GF-D8 (cell line): ENCODE measurements at places on chromosomes 6 and 20.

- DNase-seq, result peak; percentile 41
These were observed at the start of gene MRS2 for GRCh38 chr6:24402697-24403500. TSS of gene MRS2 (plus strand) at chr6:24402936. CDS start at chr6:24403047, 111 bp downstream.

GRCh38 chr6:125346201-125346925, 44.6 kb upstream of the HDDC2 start:
- no peak for DNase-seq

DNA sequence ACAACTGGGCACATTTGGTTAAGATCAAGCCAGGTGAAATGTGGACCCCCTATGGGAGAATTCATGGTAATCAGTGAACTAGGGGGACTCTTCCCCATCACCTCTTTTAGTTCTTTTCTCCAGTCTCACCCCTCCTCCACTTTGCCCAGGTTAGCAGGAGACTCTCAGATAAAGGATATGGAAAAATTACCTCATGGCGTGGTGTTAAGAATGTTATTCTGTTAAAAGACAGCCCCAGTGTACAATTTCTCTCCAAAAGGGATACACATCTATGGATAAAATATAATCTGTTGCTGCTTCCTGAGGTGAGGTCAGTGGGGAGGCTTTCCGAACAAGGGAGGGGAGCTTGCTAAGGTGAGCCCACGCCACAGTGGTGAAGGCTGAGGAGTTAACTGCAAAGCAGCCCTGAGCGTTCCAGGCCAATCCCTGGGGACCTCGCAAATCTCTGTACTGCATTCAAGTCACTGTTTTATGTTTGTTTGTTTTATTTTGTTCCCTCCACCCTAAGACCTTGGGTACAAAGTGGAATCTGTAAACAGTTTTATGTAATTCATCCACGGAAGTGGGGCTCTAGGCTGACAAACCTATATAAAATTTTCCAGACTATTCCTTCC, 52.0 kb downstream of the ADGRF1 start:
- no peak for DNase-seq

DNA sequence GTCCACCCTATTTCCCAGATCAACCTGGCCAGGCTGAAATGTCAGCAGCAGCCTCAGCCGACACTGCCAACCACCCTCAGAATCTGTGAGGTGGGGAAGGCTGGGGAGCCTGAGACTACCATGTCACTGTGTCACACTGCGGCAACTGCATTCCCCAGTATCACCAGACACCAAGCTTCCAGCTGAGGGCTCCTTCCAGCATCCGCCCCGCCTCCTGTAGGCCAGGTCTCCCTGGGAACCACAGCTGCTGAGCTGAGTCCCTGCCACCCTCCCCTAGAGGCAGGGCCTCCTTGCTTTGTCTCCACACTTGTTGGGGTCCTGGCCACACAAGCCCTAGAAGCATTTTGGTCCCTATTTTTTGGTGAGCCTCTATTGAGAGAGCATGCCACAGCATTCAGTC, 115.7 kb downstream of the UNC5CL start:
- DNase-seq, result no peak

DNA sequence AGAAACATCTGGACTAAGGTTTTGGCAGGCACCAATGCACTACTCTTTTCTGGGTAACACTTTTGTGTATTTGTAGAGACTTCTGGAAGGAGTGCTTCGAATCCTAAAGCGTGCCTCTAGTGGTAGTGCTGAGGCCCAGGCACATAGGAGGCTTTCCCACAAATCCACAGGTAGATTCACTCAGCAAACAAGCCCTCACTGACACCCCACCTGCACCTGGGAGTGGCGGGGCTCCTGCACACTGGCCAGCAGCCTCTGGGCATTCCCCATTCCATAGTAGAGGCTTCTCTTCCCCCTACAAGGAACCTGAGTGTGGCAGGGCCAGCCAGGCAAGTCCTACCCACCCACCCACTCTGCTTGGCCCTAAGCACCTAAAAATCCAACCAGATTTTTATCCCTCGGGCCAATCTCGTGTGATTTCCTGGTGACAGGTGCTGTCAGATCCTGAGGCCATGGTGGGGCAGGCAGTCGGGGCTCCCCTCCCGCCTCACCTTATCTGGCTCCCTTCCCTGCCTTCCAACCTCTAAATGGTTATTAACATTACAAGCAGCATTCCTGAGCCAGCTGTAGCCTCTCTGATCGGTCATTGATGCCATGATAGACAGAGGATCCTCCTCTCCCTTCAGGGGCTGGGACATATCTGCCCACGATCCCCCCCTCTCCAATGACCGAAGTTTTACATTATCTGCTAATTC, 82.4 kb downstream of the SLC2A10 start:
- no peak for DNase-seq

DNA sequence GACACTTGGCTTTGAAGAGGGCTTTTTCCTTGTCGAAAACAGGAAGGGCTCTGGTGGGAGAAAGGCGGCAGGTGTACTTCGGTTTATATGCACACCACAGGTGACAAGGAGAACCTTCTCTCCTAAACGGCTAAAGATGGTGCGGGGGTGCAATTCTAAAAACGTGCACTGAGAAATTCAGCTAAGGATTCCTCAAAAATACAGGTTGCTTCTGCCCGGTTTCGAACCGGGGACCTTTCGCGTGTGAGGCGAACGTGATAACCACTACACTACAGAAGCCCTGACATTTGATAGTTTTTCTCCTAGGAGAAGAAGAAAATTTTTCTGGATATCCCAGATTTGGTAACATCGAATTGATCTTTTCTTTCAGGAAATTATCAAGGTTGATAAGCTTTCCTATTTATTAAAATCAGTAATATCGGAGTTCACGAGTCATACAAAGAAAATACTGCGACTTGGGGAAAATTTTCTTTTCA, 32.0 kb downstream of the POM121L2 start:
- DNase-seq, result no peak

DNA sequence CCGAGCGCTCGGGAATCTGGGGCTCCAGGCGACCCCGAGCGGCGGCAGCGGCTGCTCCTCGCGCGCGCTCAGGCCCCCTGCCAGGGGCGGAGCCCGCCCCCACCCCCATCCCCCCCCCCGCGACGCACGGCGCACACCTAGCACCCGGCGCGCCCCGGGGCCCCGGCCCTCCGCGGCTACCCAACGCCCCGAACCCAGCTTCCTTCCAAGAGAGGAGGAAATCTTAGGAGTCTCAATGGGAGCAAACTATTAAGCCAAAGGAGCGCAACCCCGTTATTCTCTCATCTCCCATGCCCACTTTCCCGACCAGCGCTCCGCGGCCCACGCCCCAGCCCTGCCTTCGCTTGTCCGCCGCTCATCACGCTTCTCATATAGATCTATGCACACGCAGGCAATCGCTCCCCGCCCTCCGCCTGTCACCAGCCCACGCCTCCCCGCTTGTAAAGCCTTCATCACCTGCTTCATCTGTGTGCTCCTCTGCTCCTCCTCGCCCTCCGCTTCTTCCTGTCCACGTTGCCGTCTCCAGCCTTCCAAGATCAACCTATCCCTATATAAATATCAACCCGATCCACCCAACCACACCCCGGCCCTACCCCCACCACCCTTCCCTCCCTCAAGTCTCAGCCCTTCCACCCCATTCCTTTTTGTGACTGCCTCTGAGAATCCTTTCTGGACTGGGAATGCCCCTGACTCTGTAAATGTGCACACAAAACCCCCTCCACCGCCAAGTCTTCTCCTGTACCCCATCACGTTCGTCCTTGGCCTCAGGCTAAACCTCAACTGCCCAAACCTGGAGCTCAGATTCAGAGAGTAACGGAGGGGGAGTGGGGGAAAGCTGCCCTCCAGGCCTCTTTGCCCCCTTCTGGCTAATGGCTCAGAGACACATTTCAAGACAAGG, at the start of gene DLK2:
TSS of gene DLK2 (minus strand) at position 18 of the 898 bp plus-strand sequence. CDS start 723 bp downstream, outside the sequence.
- DNase-seq, result no peak

GRCh38 chr6:15370733-15371671, 125.1 kb downstream of the JARID2 start:
- DNase-seq, result no peak

DNA sequence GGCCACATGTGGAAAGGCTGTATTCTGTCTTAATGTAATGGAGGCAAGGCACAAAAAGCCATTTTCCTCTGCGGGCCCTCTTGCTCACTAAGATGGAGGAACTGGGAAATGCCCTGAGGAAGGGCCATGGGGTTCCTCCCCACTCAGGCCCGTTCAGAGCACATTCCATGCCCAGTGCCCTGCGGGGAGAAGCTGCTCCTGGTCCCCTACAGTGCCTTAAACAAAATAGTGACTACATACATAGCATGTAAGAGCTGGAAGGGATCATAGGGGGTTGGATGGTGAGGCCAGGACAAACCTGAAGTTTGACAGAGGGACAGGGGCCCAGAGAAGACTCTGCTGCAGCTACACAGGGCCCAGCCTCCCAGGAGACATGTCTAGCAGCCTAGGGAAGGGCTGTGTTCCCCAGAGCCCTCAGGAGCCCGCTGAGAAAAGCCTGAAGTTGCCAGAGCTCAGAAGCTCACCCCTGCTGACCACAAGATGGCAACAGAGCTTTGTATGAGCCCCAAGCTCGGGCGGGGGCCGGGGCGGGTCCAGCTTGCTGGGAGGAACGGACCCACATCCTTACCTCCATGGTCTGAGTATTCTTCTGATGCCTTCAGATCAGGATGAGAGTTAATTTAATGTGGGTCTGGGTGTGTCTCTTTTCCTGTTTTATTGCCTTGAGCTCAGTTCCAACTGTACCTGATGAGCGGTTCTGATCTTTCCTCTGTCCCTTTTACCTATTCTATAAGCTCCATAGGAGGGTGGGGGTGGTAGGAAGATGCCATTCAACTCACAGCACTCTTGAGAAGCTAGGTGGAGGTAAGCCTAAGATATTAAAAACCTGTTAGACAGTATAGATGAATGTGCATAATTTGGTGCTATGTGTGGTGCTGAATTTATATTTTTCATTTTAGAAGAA, 242.9 kb downstream of the CDC5L start:
- no peak for DNase-seq

DNA sequence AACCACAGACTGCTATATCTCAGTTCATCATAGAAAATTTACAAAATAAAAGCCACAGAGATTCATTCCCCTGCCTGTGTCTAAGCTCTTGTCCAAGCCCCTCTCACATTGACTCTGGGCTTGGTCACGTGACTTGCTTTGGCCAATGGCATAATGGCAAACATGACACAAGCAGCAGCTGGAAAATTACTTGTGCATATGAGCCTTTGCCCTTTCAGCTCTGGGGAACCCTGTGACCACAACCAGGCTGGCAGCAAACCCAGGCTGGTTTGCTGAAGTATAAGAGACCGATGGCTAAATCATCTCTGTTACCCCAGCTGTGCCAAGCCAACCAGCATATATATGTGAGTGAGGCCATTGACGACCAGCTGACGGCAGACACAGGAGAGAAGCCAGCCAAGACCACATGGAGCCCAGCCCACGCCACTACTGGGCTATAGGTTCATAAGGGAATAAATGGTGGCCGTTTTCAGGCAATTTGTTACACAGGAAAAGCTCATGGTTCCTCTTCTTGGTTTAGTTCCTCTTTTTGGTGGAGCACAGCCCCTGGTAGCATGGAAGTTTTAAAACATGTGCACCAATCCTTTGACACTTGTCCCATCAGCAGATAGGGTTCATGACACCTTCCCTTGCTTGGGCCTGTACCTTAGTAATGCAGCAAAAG, 31.8 kb upstream of the RSPO4 start:
- DNase-seq, result peak; percentile 88

- no peak for DNase-seq
These were observed 12.8 kb upstream of the ULBP3 start for GRCh38 chr6:150081702-150082101.

DNA sequence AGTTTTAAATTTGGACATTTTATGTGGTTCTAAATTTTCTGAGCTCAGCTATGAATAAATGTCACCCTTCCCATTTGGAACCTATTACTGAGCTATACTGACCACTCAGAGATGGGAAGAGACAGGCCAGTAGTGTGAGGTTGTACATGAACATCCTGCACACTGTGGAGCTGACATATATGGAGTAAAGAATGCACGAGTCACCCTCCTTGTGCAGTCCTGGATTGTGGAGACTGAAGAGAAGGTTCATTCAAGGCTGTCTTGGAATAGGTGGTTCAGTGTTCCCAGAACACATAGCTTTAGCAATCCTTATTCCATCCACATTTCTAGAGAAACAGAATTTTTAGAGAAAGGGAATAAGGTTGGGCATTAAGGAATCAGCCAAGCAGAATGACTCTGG, 50.3 kb upstream of the OGFRL1 start:
- DNase-seq, result no peak

DNA sequence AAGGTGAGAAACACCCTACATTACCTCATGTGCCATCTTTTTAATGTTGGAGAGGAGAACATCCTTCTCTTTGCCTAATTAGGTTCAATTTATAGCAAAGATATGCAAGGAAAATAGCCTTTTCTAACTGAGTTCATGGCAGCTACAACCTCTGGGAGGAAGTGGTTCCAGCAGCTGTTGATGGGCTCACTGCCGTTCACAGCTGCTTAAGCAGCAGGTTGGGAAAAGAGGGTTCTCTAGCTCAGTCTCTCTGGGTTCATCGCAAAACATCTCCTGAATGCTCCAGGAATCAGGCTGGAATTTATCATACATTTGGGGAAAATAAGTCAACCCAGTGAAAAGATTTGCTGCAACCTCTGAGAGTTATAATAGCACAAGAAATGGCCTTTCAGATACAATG, 115.1 kb downstream of the UNC5CL start:
- no peak for DNase-seq

- DNase-seq, result no peak
These were observed 390.6 kb upstream of the MARCKS start for GRCh38 chr6:113466526-113466925.

- no peak for DNase-seq
These were observed 132.4 kb upstream of the MAN1A1 start for GRCh38 chr6:119481976-119482375.

DNA sequence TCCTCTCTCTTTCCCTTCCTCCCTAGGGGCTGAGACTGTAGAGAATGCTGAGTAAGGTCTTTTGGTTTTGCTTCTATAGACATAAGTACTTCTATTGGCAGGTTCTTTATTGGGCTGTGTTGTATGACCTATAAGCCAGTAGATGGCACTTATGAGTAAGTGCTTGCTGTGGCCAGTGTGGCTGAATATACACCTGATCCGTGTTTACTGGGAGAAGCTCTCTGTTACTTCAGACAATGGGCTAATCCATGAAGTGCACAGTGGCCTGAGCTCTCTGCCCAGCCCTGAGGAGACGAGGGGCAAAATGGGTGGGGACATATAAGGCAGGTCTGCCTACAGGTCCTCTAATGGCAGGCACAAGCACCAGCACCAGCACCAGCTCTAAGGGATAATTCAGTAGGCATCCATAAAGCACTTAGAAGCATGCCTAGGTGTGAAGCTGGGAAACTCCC, 610.3 kb downstream of the RNF144B start:
- DNase-seq, result peak; percentile 5

DNA sequence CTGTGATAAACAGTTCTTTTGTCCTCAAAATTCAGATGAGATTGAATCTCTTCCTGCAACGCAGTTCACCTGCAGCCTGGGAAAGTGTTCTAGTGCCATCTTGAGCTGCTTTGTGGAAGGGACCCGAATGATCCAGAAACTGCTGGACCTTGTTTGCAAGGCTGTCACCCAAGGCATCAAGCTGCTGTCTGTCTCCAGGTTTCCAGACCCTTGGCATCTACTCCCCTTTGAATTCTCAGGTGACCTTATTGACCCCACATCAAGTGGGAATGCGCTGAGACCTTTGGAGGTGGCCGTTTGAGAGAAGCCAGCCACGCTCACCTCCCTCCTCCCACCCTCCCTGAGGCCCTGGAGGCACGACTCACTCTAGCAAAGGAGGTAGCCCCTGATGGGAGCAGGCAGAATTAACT, 112.5 kb downstream of the EDN3 start:
- DNase-seq, result no peak
